HL-60 (cell line): ENCODE measurements at places on chromosomes 16 and 17.
A peak's percentile ranks its signal among the peaks of the same experiment; 100 is the strongest.

- DNase-seq: no peak
These were observed 3.2 kb downstream of the THRA start for GRCh38 chr17:40065769-40066510.

GRCh38 chr16:49484451-49484849 lies 110.8 kb downstream of the C16orf78 start:
- no peak for DNase-seq

DNA sequence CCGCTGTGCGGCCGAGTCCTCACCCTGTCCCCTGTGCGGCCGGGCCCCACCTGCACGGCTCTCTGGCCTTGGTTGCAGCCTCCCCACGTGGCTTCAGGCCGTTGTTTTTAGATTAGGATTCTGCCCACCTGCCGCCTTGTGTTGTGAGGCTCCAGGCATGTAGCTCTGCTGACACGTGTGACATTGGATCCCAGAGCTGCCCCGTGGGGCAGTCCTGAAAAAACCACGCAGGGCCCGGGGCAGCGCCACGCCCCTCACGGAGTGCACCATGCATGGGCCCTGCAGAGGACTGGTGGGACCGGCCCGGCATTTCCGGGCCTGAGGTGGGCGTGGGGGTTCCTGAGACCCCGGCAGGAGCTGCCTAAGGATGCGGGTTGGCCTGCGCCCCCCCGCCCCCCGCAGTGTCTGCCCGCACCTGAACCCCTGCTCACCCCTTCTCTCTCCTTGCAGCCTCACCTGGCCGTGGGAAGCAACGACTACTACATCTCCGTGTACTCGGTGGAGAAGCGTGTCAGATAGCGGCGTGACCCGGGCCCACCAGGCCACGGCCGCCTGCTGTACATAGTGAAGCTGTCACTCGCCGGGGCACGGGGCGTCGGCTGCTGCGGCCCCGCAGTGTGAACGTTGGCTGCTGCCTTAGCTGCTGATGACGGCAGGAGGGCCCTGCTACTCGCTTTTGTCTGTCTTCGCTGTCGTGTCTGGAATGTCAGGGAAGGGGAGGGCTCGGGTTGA lies 27.7 kb upstream of the CHMP6 start:
- DNase-seq: no peak

DNA sequence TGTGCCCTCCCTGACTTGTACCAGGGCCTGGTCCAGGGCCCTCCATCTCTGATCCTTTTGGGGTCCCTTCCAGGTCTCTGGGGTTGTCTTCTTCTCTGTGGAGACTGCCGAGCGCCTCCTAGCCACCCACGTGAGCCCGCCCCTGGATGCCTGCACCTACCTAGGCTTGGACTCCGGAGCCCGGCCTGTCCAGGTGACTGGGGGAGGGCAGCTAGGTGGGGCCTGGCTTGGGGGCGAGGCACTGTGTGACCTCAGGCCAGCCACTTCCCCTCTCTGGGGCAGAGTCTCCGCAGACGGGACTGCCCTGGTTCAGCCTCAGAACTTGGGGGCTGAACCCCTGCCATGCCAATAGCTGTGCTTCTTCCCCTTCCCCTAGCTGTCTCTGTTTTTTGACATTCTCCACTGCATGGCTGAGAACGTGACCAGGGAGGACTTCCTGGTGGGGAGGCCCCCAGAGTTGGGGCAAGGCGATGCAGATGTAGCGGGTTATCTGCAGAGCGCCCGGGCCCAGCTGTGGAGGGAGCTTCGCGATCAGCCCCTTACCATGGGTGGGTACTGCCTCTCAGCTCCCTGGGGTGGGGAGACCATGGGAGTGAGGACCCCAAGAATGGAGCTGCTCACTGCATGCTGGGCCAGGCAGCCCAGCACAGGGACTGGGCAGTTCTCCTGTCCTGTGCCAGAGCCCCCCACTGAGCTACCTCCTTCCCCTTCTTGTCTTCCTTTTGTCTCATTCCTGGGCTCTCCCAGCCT lies 14.6 kb downstream of the FCSK start:
- no peak for DNase-seq

DNA sequence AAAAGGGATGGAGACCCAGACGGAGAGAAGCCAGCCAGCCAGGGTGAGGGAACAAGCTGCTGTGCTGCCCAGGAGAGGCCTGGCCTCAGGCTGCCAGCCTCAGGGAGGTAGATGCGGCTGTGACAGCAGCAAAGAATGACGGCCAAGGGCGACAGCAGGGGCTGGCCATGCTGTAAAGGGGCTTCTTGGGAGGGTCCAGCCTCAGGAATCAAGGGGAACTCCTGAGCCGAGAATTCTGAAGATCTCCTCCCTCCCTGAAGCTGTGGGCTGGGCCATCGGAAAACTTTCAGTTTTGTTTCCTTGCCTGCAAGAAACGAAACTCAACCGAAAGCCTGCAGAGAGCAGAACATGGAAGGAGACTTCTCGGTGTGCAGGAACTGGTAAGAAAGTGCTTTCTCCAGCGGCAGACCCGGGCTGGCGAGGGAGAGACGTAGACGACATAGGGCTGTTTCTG lies at the start of gene XAF1:
Gene XAF1, plus strand, starts transcription at position 316 of the 454 bp plus-strand sequence. Its CDS starts 33 bp downstream, at position 349.
- DNase-seq: no peak

DNA sequence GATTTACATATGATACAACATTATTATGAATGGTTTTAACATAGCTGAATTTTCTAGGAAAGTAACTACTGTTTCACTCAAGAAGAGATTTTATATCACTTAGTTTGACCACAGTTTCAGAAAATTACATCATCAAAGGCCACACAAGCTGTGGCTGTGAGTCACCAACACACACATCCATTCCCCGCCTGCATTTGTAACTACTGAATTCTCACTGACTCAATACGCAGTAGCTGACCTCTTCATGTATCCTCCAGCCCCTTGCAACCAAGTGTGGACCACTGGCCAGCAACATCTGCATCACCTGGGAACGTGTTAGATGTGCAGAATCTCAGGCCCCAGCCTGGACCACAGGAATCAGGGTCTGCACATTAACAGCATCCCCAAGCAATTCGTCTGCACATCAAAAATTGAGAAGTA lies 197.6 kb downstream of the XYLT1 start:
- peak; percentile 66 for DNase-seq

GRCh38 chr17:75845058-75845711 lies 981 bp upstream of the UNC13D start:
- DNase-seq: peak; percentile 98

DNA sequence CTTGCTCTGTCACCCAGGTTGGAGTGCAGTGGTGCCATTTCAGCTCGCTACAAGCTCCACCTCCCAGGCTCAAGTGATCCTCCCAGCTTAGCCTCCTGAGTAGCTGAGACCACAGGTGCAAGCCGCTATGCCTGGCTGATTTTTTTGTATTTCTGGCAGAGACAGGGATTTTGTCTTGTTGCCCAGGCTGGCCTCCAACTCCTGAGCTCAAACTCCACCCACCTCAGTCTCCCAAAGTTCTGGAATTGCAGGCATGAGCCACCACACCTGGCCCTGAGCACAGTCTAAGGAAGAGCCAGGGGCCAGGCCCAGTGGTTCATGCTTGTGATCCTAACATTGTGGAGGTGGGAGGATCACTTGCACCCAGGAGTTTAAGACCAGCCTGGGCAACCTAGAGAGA lies 21.8 kb upstream of the BCO1 start:
- no peak for DNase-seq
